ENCODE measurements at places on chromosomes 1 and 21. TPM values are rescaled to one million over a fixed set of nuclear protein-coding genes. Genes with fewer than 3 reads are reported as not detected.
A peak's percentile ranks its signal among the peaks of the same experiment; 100 is the strongest.

GRCh38 chr1:156515956-156516355 lies 15.4 kb upstream of the MEF2D start:
- DNase-seq: no peak

DNA sequence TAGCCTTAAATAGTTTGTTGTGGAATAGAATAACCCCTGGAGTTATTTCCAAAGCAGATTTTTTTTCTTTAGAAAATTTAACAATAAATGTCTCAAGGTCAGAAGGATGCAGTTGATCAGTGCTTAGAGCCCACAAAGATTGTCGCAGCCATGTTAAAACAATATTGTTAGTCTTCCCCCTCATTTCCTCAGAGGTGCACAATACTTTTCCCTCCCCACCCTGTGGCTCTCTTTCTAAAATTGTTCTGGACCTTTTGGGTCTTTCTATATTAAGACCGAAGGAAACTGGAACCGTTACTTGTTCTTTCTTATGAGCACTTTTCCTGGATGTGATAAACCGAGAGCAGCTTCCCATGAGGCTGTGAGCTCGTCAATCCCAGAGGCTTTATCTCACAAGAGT lies 333.7 kb downstream of the HLX start:
- no peak for DNase-seq

- DNase-seq: peak; percentile 57
Observed at GRCh38 chr1:234756066-234756774, 146.2 kb upstream of the IRF2BP2 start.

The ACTL8 gene
- total RNA-seq: not detected

The ILDR2 gene
- total RNA-seq: 3.9 TPM

GRCh38 chr1:6979003-6979613 lies 193.9 kb downstream of the CAMTA1 start:
- DNase-seq: no peak

GRCh38 chr1:38818175-38818976 lies 41.2 kb downstream of the RRAGC start:
- DNase-seq: peak; percentile 20

The AMY1C gene
- total RNA-seq: not detected

- DNase-seq: no peak
Observed at GRCh38 chr1:119720866-119721440, 9.2 kb downstream of the PHGDH start.

- DNase-seq: no peak
Observed at GRCh38 chr1:232046451-232047306, 420.1 kb downstream of the DISC1 start.

- no peak for DNase-seq
Observed at GRCh38 chr21:33197496-33197895, 32.2 kb upstream of the IFNAR2 start.

The NTMT2 gene
- total RNA-seq: not detected

The CFAP74 gene
- not detected for total RNA-seq

GRCh38 chr1:220497220-220497947 lies 30.6 kb upstream of the MARK1 start:
- DNase-seq: no peak

DNA sequence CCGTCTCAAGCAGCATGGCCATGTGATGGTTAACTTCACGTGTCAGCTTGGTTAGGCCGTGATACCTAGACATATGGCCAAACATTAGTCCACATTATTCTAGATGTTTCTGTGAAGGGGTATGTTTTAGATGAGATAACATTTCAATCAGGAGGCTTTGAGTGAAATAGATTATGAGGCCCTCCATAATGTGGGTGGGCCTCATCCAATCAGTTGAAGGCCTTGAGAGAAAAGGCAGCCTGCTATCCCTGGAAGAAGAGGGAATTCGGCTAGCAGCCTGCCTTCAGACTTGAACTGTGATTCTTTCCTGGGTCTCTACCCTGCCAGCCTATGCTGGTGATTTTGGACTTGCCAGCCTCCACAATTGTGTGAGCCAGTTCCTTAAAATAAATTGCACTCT lies 90.1 kb downstream of the ZSCAN20 start:
- no peak for DNase-seq

DNA sequence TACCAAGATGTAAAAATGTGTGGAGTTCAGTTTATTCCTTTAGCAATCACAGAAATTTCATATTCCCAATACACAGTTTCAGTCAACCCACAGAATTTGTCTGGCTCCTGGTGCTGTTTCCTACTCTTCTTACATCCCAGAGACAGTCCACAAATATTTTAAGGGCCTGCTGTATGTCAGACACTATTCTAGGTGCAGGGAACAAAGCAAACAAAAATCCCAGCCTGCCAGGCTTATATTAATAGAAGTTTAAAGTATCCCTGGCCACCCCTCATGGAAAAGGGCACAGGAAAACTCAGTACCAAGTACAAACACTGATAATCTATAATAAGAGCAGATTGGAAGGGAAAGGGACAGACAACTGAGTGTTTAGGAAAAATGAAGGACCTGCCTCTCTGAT lies 194.8 kb downstream of the ZP4 start:
- DNase-seq: no peak

The SLC44A5 gene
- 0.29 TPM for total RNA-seq

The OLIG2 gene
- total RNA-seq: not detected

The PRRX1 gene
- not detected for total RNA-seq

The RAB25 gene
- total RNA-seq: not detected

GRCh38 chr1:8666389-8667167 lies 150.9 kb downstream of the RERE start:
- DNase-seq: no peak

The SNAP47 gene
- total RNA-seq: 27.0 TPM

The SOD1 gene
- total RNA-seq: 311 TPM

DNA sequence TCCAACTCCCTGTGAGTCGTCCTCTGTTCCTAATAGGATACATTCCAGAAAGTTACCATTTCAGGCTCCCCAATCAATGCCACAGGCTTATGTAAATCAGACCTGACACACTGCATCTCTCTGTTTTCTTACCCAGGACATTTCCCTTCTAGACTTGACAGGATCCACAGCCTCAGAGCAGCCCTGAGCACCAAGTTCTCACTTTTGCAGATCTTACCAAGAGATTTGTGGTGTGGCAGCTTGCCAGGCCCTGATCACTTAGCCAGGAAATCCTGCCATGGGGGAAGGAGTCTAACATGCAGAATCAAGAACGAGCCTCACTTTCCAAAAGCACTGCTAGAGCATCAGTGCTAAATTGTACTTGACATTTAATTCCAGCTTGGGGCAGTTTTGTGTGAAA lies 202.9 kb downstream of the TBX15 start:
- no peak for DNase-seq

GRCh38 chr1:29521811-29522580 lies 285.7 kb downstream of the PTPRU start:
- no peak for DNase-seq

The CACNA1S gene
- not detected for total RNA-seq

The RNF207 gene
- total RNA-seq: 12.8 TPM

The GJA9 gene
- not detected for total RNA-seq

The KDF1 gene
- 0.24 TPM for total RNA-seq

The EFNA4 gene
- total RNA-seq: 3.7 TPM

DNA sequence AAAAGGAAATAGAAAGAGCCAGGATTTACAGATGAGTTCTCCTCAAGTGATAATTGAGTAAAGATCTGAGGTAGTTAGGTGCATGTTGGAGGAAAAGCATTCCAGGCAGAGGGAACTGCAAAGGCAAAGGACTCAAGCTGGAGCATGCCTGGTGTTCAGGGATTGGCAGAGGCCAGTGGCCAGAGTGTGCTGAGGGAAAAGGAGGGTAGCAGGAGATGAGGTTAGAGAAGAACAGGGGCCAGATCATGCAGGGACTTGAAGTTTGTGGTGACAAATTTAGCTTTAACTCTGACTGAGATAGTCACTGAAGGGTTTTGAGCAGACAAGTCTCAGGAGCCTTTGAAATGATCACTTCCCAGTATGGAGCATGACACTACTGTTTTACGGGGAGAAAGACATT lies 19.0 kb upstream of the GTF2B start:
- no peak for DNase-seq

DNA sequence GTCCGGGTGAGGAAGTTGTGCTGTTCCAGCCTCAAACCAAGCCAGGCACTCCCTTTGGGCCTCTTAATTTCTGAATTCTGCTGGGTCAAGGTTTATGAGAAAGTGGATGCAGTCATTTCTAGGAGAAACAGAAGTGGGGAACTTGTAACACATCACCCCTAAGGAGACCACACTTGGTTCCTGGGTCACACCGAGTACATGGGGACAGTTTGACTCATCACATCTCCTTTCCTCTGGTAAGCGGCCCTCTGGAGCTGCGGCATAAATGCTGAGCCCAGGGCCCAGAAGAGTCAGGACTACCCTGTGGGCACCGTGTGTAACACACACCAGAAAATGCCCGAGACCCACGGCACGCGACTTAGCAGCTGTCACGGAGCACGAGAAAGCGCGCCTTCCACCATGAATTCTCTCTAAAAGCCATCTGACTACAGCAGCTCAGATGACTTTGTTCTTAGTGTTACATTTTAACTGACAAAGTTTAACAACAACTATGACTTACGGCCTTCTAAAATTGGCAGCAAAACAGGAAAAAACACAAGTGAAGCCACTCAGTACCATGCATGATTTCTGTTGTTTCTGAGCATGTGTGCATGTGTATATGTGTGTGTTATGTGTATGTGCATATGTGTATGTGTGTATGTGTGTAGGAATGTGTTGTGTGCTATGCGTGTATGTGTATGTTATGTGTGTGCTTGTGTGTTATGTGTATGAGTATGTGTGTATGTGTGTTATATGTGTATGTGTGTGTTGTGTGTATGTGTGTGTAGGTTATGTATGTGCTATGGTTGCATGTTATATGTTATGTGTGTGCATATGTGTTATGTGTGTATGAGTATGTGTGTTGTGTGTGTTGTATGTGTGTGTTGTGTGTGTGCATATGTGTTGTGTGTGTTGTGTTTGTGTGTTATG lies 50.8 kb downstream of the TOMM20 start:
- DNase-seq: no peak

GRCh38 chr21:41367301-41367944 lies 5.6 kb downstream of the MX2 start:
- DNase-seq: no peak

DNA sequence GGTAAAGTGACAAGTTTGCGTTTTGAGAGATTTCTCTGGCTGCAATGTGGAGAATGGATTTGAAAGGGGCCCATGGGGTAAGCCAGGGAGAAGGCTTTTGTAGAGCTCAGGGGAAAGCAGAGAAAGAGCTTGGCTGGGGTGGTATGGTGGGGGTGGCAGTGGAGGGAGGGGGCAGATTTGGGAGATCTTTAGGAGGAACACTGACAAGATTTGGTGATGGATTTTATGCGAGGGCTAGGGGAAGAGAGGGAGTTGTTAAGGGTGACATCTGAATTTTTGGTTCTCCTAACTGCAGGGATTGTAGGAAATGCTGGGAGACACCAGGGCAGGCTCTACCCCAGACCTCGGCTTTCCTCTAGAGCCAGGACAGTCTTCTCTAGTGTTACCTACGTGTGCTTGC lies 108.7 kb upstream of the ZNF678 start:
- DNase-seq: no peak

DNA sequence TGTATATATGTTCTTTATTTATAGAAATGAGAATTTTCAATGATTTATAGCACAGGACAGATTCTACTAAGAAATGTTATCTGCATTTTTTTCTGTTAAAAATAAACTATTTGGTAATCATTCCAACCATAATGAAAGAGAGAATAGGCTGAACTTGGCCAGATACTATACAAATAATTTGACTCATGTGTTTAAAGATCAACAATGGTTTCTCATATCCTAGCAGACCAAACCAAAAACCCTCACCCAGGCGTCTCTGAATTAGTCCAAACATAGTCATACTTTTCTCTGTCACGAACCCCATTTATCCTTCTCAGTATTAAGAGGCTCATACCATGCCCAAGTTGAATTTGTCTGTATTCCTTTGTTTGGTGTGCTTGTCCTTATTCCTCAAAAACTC lies 40.3 kb downstream of the RPE65 start:
- no peak for DNase-seq

The ADAMTSL4 gene
- 0.31 TPM for total RNA-seq

DNA sequence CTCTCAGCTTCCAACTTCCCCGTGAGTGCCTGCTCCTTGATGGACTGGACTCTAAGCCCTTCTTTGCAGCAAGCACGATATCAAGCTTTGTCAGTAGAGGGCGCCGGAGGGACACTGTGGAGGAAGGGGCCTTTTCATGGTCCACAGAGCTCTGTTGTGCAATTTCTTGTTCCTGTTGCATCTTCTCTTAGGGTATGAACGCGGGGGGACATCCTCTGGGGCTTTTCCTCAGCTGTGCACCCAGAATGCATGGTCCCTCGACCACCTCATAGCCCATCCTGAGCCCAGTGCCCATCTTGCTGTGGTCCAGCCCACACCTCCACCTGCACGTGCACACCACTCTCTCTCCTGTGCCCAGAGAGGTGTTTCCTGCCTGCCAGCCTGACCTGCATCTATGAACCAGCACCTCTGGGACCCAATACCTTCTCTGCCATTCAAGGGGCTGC lies 556.8 kb downstream of the PTPRU start:
- DNase-seq: no peak

DNA sequence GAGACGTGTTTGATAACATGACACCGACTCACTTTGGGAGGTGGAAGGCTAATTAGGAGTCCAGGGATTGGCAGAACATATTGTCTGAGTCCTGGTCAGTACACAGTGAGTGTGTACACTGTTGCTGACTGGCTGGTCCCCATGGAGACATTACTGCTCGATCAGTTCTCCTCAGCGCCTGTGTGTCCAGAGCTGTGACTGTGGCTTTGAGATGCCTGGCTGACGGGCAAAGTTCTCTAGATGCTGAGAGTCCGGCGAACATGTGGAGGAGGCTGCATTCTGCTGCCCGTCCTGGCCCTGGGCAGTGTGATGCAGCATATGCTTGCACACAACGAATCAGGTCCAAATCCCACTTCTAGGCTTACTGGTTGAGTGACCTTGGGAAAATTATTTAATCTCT lies 280.1 kb upstream of the ST6GALNAC5 start:
- DNase-seq: no peak

- DNase-seq: no peak
Observed at GRCh38 chr1:89928506-89928905, 66.4 kb upstream of the ZNF326 start.

GRCh38 chr1:224300346-224300745 lies 29.6 kb downstream of the NVL start:
- no peak for DNase-seq

The HPCAL4 gene
- 2.0 TPM for total RNA-seq

DNA sequence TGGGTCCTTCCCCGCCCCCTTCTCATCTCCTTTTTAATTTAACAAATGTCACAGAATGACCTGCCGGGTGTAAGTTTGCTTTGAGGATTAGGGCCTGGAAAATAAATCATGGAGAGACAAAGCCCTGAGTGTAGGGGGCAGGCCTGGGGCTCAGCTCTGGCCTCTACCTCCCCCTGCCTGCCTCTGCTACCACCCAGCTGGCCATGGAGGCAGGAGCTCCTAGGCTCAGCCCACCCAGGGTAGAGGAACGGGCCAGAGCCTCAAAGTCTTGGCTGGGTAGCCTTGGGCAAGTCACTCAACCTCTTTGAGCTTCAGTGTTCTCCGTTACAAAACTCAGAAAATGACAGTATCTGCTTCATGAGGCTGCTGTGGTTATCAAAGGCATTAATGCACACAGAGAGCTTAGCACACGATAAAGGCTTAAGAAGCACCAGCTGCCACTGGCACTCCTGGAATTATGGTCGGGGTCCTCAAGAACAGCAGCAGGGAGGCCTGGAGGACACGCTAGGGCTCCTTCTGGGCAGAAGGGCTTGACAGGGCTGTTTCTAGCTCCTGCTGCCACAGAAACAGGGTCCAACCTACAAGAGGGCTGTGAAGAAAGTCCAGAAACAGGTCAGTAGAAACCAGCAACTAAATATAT lies 39.0 kb downstream of the LRP8 start:
- DNase-seq: no peak

Data from CD8-positive, alpha-beta memory T cell (primary cell).